ENCODE measurements at places on chromosomes 3 and 15.

- DNase-seq: no peak
Observed at GRCh38 chr3:195105389-195105788, 165.6 kb downstream of the XXYLT1 start.

DNA sequence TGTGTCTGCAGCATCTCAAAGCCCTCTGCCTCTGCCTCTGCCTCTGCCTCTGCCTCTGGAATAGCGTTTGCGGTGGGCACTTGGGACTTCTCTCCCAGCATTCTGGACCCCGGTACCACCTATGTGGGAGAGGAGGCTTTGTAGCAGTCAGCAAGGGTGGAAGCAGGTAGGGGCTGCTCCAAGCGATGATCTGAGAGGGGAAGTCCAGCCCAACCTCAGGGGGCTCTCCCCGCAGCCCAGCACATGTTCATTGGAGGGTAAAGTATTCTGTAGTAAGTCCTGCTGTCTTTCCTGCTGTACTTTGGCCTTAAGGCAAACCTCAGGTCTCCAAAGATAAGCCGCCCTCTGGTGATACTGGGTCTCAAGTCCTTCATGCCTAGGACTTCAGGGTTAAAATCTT lies 68.6 kb downstream of the FAM174B start:
- no peak for DNase-seq

GRCh38 chr3:24361623-24362022 lies 133.0 kb downstream of the THRB start:
- no peak for DNase-seq

GRCh38 chr3:178097576-178097975 lies 438.7 kb upstream of the KCNMB2 start:
- DNase-seq: no peak

DNA sequence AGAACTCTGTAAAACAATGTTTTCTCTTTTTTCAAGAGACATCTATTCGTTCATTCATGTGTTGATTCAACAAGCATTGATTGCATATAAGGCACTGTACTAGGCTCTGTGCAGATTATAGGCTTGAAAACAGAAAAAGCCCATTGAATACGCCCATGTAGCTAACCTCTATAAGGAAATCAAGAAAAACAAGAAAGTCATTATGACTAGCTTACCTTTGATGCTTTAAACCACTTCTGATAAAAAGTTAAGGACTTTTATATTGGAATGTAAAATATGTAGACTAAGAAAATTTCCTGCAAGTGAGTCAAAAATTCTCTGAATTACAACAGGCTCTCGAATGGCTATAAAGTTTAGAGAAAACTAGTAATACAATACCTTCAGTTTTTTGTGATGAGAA lies 92.5 kb downstream of the BDH1 start:
- DNase-seq: no peak

DNA sequence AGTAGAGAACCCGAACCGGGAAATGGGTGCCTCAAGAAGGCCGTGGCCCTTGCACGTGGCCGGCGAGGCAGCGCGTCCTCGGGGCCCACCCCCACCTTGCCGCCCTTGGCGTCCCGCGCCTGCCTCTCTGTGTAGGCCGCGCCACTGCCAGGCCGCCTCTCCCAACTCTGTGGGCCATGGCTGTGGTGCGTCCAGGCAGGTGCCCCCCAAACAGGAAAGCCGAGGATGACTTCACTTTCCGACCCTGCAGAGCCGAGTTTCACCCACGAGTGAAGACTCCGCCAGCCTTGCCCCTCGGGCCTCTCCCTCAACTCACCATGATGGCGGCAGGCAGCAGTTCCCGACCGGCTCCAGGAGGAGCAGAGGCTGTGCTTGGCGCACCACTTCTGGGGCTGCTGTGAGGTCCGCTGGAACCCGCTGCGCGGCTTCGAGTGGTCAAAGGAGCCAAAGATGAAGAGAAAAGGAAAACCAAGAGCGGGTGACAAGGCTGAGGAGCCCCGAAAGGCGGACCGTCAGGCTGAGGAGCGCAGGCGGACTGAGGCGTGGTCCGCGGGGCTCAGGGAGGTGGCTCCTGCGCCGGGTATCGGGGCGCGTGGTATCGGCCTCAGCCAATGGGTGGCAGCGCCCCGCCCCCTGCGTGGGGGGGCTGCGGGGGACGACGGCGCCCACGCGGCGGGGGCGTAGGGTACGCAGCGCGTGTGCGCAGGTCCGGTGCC lies at the start of gene DAZL:
DAZL (minus strand) TSS at position 537 of the 716 bp plus-strand sequence; CDS start at position 319, 218 bp downstream.
- no peak for DNase-seq

GRCh38 chr15:95295363-95295762 lies 1035.1 kb upstream of the NR2F2 start:
- no peak for DNase-seq

All from NCI-H774 (cell line).